Fibroblast of upper back skin (primary cell): ENCODE measurements at places on chromosomes 11 and 22.

DNA sequence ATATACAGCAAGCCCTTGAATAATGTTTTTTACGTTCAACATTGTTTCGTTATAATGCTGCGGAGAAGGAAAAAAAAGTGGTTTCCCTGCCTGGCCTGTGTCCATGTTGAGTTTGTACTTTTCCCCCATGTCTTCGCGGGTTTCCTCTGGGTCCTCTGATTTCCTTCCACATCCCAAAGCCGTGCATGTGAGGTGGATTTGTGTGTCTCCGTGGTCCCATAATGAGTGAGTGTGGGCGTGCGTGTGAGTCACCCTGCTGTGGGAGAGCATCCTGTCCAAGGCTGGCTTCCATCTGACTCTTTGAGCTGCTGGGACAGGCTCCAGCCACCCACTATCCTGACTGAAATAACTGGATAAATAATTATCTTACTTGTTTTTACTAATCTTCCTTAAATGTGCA is 29.6 kb upstream of the SNX19 start:
- peak; percentile 76 for DNase-seq

DNA sequence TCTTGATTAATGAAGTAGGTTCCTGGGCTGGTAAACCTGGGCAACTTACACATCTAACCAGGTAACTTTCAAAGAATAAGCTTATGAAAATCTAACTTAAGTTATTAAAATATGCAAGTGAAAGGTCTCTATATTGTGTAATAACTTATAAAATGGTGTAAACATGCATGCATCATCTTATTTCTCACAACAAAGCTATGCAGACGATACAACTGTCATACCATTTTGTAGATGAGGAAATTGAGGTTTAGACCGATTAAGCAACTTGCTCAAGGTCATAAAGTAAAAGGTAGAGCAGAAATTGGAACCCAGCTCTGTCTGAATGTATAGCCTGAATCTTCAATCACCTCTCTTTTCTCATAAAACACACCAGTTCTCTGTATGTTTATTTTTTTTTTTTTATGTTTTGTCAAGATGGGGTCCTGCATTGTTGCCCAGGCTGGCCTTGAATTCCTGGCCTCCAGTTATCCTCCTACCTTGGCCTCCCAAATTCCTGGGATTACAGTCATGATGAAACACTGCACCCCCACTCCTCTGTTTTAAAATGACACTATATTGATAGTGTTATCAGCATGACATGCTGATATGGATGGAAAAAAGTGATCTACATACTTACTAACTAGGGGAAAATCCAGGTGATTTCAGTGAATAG is 109.6 kb downstream of the SGSM3 start:
- no peak for DNase-seq

- DNase-seq: no peak
Measured at GRCh38 chr11:122737951-122738693, 82.6 kb downstream of the UBASH3B start.

DNA sequence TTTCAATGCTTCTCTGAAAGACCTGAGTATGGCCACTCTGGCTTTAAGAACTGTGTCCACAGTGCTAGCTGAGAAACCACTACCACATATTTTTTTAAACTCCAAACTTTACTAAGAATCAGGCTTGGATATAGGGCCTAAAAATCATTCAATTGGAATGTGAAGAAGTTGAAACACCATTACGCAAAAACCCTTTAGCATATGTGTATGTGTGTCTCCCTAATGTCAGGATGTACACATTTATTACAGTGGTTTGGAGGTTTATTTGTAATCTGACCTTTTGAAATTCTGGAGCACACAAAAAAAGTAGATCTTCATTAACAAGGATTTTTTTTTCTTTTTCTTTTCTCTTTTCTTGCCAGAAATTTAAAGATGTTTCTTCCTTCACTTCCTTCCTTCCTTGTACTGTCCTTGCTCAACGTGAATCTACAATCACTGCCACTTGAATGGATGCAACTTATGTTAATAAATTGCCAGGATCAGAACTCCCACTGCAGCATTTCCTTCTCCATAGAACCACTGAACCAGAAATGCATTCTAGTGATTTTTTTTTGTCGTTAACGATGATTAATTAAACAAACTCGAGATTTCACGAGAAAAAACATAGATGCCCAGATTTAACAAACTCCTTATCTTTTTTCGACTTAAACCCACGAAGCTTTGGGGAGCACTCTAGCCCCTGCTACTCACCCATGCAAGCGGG is 3.1 kb upstream of the ADM start:
- DNase-seq: peak; percentile 95

DNA sequence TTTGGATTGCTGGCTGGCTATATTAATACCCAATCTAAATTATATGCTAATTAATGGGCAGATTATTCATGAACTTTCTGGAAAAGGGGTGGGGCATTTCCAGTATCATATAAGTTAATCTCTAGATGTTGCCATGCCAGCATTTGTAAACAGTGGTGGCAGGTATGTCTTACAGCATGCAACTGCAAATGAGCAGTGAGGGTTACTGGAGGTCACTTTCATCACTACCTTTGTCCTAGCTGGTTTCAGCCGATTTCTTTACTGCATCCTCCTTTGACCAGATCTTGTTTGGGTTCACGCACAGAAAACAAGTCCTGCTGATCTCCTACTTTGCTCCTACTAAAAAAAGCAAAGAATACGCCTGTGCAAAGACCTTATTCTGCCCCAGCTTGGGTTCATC is 89.1 kb upstream of the USP47 start:
- DNase-seq: no peak

DNA sequence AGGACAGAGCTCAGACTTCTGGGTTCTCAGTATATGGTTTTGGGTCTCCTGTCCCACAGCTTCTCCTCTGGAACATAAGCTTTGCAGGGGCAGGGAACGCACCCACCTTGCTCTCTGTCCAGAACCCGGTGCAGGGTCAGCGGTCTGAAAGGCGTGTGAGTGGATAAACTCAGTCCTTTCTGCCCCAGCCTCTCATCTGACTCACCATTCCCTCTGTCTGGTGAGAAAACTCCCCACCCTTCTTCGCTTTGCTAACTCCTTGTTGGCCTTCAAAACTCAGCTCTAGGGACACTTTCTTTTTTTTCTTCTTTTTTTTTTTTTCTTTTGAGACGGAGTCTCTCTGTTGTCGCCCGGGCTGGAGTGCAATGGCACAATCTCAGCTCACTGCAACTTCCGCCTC is 68.9 kb upstream of the NUP50 start:
- no peak for DNase-seq

DNA sequence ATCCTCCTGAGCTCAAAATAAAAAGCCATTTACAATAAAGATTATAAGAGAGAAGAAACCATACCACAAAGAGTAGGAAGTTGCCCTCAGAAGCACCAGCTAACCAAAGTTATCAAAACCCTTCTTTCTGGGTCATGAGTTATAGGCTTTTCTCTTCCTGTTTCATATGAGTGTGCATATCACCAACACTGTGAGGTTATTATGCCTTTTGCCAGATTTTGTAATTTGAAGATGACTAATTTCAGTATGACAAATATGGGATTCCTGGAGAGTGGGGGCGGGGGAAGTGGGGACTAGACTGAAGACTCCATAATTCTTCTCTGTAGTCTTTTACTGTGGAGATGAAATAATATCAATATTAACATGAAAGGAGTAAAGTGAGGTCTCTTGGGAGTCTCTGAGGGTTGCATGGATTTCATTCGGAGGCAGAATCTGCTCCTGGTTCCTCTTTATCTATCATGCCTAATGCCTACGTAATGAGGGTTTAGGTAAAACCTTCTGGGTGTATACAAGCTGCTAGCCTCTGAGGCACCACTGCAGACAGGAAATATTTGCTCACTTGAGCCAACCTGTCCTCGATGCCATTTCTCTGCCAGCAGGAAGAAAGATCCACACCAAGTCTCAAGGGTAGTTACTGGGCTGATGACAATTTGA is 2.1 kb downstream of the LPXN start:
- peak; percentile 87 for DNase-seq

GRCh38 chr11:63472372-63472771 is 18.6 kb downstream of the PLAAT5 start:
- no peak for DNase-seq

- no peak for DNase-seq
Measured at GRCh38 chr11:2185324-2186085, 13.9 kb upstream of the TH start.

GRCh38 chr22:25990940-25991339 is 178.3 kb upstream of the SEZ6L start:
- DNase-seq: no peak

DNA sequence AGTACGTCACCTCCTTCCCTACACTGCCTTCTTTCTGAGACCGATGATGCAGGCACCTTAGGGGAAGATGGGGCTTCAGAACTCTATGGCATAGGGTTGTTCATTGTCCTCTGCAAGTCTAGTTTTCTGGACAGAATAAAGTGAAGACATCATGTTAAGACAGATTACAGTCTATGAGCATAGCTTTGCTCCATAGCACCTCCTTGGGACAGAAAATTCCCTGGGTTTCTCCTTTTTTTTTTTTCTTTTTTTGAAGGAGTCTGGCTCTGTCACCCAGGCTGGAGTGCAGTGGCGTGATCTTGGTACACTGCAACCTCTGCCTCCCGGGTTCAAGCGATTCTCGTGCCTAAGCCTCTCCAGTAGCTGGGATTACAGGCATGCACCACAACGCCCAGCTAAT is 119.8 kb upstream of the CADM1 start:
- no peak for DNase-seq

DNA sequence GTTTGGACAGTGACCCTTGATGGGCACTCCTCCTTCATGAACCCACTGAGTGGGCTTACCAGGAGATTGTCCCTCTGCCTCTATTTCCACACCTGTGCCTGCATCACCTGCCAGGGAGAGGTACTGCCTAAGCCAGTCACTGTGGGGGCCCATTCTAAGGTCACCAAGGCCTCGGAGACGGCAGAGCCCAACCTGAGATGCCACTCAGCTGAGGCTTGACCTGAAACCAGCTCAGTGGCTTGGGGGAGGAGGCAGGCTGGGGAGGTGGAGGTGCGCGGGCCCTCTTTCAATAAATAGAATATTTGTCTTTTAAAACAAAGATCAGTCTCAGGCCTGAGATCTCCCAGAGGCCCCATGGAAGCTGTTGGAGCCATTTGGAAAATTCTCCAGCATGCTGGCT is 84.5 kb downstream of the DHCR7 start:
- DNase-seq: no peak

GRCh38 chr11:19455731-19456130 is 215.0 kb upstream of the E2F8 start:
- peak; percentile 89 for DNase-seq

GRCh38 chr11:103170865-103171264 is 61.6 kb downstream of the DYNC2H1 start:
- peak; percentile 73 for DNase-seq

GRCh38 chr22:40310081-40310767 is 36.1 kb upstream of the ADSL start:
- DNase-seq: peak; percentile 92

GRCh38 chr11:76221365-76221764 is 15.1 kb upstream of the WNT11 start:
- DNase-seq: no peak

DNA sequence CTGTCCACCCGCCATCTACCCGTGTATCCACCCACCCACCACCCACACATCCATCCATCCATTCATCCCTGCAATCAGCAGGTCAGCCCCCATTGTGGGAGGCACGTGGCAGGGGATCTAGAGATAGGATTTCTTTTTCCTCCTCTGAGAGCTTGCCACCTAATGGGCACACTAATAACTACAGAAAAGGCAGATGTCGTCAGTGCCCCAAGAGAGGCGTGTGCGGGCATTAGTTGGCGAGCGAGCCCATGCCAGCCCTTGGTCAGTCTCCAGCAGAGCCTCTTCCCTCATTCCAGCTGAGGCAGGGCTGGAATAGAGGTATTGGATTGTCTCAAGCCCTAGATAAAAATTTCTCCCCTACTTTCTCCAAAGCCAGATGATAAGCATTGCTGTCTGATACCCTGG is 9.7 kb downstream of the USP2 start:
- no peak for DNase-seq

DNA sequence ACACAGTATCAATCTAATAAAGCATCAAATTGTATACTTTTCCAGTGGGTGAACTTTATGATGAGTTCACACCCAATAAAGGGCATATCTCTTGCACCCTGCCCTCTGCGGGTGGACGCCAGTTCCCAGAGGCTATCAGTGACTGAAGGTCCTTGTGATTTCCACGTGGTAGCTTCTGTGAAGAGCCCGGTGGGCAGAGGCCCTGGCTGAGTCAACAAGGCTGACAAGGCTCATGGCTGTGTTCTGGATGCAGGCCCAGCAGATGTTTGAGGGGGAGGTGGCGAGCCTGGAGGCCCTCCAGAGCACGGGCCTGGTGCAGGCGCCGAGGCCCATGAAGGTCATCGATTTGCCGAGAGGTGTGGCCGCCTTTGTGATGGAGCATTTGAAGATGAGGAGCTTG is 71.4 kb downstream of the PIWIL3 start:
- DNase-seq: no peak

GRCh38 chr11:10454878-10455631 is at the start of gene AMPD3:
TSS of gene AMPD3 (plus strand) at chr11:10455264. CDS start at chr11:10461520, 6,256 bp downstream.
- DNase-seq: peak; percentile 68

DNA sequence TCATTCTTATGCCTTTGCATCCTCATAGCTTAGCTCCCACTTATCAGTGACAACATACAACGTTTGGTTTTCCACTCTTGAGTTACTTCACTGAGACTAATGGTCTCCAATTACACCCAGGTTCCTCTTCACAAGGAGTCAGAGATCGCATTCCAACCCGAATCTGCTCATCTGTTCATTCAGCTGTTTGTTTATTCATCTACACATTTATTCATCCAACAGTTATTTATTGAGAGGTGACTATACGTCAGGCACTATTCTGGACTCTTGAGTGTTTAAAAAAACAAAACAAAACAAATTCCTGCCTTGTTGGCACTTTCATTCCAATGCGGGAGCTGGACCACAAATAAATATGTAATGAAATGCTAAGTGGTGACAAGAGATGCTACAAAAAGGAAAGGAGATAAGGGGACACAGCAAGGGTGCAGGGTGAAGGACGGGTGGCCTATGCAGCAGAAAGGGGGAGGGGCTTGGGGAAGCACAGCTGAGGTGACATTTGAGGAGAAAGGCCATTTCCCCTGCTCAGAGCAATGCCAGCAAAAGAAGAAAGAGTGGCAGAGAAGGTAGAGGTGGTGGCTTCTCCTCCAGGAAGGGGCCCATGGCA is 393.8 kb upstream of the SYN3 start:
- DNase-seq: no peak

- no peak for DNase-seq
Measured at GRCh38 chr11:102449651-102450570, 2.7 kb downstream of the TMEM123 start.

GRCh38 chr22:46535876-46536536 is 1.4 kb downstream of the CELSR1 start:
- no peak for DNase-seq

GRCh38 chr11:114478001-114478410 is 38.7 kb downstream of the REXO2 start:
- no peak for DNase-seq

- no peak for DNase-seq
Measured at GRCh38 chr11:38835966-38836365, 2237.9 kb upstream of the RAG2 start.

- no peak for DNase-seq
Measured at GRCh38 chr11:125995313-125995712, 49.5 kb downstream of the VSIG10L2 start.

GRCh38 chr11:47351156-47352126 is 1.1 kb downstream of the MYBPC3 start:
- no peak for DNase-seq
